NCI-H1694 treated with DMSO at 0.1 percent for 48 hours (cell line): ENCODE measurements at places on chromosomes 7 and 10.

DNA sequence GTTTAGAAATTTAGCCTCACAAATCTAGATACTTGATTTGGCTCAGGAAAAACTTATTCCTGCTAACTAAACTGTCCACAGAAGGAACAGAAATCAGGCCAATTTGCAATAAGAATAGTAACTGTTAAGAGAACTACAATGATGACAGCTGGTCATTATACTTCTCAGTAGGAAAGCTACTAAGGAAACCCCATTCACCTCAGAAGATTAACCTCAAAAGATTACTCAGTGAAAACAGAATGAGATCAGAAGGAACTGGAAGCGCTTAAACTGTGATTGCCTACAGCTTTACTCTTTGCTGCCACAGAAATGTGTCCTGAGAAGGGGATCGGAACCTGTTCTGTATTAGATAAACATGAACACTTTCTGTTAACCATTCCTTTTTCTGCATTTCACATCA is 24.3 kb upstream of the DNAJB12 start:
- DNase-seq = no peak

- no peak for DNase-seq
These were observed 45.2 kb downstream of the GPR141 start for GRCh38 chr7:37728747-37729146.

- DNase-seq = peak; percentile 33
These were observed 143.8 kb upstream of the TMEM106B start for GRCh38 chr7:12067156-12067831.

GRCh38 chr10:85608706-85609105 is 757.9 kb downstream of the GRID1 start:
- no peak for DNase-seq

GRCh38 chr7:113548137-113548536 is 370.7 kb downstream of the PPP1R3A start:
- no peak for DNase-seq

DNA sequence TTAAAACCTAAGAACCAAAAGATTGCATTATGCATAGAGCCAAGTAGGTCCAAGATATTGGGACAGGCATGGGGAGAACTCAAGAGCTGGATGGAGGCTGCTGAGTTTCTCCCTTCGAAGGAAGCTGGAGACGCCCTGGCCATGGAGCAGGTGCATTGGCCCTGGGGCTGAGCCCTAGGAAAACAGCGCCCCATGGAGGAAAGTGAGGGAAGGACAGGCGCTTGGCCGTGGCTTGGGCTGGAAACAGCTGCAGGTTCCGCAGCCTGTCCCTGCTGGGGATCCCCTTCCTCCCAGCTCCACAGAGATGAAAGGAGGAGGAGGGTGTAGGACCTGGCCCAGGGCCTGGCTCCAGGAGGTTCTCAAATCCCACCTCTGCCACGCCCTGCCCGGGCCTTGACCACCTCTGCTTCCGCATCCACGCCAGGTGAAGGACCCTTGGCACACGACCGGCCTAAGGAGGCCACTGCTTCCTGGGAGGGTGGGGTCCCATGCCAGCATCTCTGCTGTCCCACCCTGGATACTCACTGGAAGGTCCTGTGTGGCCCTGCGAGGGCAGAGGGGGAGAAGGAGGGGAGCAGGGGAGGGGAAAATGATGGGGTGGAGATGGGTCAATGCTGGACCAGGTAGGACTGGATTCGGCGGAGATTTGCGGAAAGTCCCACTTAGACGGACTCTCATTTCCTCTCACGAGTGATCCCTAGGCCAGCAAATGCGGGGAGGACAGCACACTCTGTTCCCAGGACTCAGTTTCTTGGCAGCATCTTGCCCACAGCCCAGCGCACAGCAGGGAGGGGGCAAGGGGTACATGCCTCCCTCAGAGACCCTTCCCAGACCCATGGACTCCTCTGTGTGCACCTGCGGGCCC is 258.6 kb upstream of the TCERG1L start:
- no peak for DNase-seq

DNA sequence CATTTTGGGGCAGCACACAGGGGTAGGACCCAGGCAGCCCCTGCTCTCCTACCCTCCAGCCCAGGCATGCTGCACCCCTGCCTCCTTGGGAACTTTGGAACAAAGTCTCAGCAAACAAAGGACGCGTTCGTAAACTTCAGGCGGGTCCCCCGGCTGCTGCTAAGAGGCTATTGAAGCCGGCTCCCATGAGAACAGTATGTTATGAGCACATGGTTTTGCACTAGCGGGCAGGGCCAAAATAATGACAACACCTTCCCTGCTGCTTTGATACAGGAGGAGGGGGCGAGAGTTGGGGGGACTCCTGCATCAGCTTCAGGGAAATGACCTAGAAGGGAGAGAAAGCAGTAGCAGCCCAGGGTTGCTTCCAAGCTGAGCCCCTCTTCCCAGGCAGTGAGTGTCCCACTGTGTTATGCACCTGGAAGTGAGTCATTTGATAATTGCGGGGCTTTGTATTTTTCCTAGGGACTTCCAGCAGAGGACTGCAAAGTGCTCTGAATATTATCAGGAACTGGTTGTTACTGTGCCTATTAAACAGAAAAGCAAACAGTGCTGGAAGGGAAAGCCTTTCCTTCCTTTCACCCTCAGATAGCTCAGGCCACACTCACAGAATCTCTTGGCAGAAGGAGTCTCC is 6.9 kb downstream of the ITPRIP start:
- no peak for DNase-seq

DNA sequence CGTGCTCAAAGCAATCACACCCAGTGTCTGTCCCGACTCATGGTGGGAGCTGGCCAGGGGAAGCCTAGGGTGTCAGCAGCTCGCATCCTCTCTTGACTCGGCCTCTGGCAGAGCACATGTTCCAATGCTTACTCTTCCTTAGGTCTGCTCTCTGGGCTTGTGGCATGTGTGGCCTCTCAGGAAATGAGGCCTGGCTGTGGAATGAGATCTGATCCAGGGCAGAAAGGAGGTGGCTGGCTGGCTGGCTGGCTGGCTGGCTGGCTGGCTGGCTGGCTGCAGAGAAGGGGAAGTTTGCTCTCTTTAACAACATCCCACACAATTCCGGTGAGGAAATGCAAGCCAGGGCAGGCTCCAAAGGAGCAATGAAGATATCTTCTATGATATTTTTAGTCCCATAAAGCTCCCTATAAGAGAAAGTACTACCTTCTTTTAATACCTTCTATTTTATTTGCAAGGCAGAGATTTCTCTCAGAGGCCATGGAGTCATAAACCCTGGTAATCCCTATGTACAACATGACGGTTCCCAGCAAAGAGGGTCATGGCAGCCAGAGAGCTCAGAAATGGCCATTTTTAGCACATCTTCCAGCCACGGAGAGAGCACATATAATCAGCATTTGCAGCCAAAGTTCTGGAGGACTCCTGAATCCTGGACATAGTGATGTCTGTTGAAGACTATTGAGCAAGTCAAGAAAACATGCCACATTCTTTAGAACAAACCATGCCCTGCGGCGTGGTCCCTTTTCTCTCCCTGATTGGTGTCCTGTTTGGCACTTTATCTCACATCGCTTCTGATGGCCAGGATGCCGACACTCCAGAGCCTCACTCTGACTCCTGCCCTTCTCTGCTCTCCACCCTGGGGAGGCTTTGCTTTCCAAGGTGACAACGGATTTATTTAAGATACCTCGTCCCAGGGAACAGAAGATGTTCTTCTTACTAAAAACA is 153.7 kb downstream of the FANK1 start:
- no peak for DNase-seq
